ENCODE measurements at places on chromosomes 2 and 18.

DNA sequence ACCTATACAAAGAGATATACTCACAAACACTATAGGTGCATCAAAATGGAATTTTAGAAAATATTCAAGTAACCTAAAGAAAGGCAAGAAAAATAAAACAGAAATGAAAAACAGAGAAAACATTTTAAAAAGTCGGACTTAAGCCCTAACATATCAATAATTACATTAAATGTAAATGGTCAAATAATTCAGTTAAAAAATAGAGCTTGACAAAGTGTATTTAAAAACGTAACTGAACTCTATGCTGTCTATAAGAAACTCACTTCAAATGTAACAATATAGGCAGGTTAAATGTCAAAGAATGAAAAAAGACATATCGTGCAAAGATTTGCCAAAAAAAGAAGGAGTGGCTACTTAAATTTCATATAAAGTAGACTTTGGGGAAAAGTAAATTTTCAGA is 163.9 kb downstream of the ACOXL start:
- no peak for DNase-seq

- no peak for DNase-seq
Observed at GRCh38 chr2:111662771-111663470, 221.1 kb downstream of the ANAPC1 start.

GRCh38 chr2:181774685-181775084 is 94.4 kb upstream of the NEUROD1 start:
- DNase-seq = no peak

DNA sequence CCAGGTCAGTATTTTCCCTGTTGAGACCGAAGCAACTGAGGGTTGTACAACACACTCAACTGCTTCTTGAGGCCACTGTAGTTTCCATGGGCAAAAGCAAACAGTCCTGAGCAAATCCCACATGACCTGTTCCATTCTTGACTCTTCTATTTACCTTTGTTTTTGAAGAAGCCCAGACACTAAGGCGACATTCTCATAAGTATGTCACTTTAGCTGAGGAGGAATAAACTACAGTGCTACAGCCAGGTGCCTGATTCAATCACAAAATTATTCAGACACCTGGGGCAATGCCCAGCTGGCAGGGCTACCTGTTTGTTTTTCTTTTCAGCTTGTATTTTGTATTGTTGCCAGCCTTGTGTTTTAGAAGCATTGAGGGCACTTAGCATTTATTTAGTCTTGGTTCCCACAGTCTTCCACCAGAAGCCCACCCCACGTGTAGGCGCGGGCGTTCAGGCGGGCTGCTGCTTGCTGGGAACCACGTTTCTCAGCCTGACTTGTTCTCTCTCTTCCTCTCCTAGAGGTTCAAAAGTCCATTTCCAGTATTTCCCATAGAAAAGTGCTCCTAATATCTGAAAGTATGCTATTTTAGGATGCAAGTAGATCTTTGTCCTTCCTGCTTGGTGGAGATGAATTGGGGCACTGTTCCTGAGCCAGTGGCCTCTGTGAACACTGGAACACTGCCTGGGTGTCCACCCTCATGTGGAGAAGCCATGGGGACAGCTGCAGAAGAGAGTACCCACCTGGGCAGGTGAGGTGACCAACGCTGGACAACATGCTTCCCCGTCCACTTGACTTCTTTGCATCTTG is 99.0 kb upstream of the COPS8 start:
- no peak for DNase-seq

- no peak for DNase-seq
Observed at GRCh38 chr2:74821177-74822126, 12.5 kb upstream of the HK2 start.

DNA sequence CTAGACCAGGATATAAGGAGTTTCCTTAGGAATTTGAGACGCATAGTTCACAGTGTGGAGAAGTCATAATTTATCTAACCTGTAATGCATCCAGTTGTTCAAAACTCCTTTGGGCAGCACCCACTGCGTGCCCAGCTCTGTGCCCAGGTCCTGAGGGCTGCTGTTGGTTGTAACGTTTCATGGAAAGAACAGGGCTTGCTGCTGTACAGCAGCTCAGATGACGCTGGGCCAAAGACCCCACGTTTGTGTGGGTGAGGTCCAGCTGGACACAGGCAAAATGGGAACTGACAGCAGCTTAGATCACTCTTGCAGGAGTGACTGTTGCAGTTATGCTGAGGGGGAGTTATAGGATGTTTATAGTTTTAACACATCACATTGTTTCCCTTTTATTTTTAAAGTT is 30.0 kb upstream of the HS6ST1 start:
- no peak for DNase-seq

DNA sequence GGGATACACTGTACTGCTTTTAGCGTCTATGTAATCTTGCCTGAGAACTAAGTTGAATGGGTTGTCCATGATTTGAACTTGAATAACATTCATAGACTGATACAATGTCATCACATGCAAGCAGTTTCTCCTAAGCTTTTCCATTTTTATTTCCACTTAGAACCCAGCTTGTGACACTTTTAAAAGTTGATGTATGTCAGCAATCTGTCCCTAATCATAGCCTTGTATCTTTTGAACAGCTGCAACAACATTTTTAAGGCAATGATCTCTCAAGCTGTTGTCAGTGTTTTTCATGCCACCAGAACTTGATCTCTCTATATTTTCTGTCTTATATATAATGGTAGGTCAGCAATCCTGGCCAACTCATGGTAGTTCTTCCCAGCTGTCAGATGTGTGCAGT is 185.0 kb downstream of the DOK6 start:
- DNase-seq = no peak

GRCh38 chr2:188949046-188949818 is 24.9 kb upstream of the COL3A1 start:
- no peak for DNase-seq

- no peak for DNase-seq
Observed at GRCh38 chr2:143481733-143482132, 352.5 kb downstream of the ARHGAP15 start.

GRCh38 chr2:201746551-201746950 is 34.2 kb downstream of the ALS2 start:
- no peak for DNase-seq

DNA sequence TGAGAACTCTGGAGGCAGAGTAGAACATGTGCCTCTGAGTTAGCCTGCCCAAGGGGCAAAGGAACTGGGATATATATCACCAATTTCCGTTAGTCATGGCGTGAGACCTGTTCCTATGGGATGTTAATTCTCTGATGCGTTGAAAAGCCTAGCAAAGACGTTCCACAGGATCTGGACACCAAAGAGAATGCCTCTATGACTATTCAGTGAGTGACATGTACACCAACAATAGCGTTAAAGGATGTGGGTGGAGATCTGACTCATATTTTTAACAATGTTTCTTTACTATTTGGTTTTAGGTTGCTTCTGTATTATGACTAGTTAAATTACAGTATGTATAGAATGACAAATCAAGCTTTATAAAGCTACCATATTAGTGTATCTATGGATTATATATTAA is 320.9 kb upstream of the MC4R start:
- DNase-seq = no peak

- no peak for DNase-seq
Observed at GRCh38 chr2:51597086-51597485, 565.2 kb upstream of the NRXN1 start.

DNA sequence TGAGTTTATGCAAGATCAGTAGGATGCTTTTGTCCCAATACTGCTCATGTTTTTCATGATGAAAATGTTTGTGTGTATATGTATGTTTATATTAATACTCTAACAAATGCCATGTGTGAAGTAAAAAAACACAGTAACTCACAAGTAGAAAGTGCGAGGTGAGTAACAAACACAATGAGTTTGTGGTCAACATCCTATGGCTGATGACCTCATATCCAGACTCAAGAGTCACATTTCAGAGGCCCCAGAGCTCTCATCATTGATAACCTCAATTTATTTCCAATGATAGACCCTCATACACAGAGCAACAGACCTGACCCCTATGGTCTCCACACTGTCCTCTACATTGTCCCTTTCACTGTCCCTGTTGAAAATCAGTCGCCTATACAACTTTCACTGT is 34.5 kb downstream of the ZNF519 start:
- DNase-seq = no peak

All from naive thymus-derived CD4-positive, alpha-beta T cell (primary cell).